ENCODE measurements at places on chromosomes 3 and 15.

GRCh38 chr3:131975047-131975446 is 59.8 kb downstream of the CPNE4 start:
- no peak for DNase-seq

DNA sequence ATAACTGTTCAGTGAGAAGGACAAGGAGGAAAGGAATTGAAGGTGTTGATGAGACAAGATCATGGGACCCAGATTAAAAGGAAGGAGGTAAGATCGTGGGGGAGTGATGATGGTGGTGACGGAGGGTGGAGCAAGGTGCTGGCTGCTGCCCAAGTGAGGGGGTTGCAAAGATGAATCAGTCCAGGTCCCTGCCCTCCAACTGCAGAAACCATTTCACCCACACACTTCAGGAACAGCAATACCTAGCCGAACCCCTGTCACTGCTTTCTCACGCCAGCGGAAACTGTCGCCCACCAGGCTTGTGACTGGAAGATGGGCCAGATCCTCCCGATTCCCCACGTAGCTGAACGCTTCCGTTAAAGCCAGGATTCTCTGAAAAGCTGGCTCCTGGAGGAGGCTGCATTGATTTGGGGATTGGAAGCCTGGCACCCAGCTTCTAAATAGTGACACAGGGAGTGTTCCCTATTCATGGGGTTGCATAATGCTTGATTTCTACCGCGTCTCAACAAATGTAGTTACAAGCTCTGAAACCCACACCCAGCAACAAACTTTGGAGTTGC is 3.2 kb upstream of the LSG1 start:
- DNase-seq = no peak

DNA sequence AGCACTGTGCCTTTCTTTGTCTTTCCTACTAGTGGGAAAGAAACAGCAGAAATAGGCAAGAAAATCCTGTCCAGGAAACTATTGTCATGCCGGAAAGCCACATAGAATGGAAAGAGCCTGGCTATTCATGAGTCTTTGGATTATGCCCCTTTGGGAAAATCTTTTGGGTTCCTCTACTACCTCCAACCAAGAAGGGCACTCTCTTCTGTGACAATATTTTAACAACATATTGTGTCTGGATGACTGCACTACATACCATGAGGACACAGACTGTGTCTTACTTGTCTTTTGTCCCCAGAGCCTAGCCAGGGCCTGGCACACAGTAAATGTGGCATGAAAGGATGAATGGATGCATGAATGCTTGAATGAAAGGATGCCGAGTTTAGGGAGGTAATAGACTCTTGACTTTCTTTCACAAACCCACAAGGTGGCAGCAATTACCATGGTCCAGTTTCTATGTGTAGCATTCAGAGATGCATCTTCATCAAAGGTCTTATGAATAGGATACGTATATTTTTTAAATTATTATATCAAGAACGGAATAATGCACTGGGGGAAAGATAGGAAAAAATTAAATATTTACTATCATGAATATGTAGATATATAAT is 30.3 kb downstream of the ARL14 start:
- peak; percentile 61 for DNase-seq

DNA sequence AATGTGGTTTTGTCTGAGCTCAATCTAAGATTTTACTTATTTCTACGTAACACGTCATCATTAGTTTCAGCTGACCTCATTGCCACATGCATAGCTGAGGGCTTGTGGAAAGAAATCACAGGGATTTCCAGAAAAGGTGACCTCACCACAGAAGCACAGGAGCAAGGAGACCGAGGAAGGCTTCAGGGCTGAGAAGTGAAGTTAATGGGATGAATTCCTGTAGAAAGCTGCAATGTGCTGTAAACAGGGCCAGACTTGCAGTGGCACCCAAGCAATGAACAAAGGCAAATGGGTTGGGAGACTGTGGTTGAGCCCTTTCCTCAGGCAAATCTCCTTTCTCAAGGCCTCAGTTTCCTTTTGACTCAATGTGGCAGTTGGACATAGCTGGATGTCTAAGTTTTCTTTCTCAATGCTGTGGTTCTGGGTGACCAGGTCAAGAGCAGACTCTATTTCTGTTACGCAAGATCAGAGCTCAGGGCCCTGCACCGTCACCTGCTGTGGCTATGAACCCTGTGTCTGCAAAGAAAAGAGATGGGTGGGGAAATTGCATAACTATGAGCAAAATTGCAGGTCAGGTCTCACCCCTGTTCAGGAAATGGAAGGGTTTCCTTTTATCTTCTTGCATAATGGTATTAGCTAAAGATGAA is 252.2 kb upstream of the TBL1XR1 start:
- no peak for DNase-seq

- DNase-seq = no peak
These were observed 243.1 kb downstream of the TLE3 start for GRCh38 chr15:69854521-69855181.

DNA sequence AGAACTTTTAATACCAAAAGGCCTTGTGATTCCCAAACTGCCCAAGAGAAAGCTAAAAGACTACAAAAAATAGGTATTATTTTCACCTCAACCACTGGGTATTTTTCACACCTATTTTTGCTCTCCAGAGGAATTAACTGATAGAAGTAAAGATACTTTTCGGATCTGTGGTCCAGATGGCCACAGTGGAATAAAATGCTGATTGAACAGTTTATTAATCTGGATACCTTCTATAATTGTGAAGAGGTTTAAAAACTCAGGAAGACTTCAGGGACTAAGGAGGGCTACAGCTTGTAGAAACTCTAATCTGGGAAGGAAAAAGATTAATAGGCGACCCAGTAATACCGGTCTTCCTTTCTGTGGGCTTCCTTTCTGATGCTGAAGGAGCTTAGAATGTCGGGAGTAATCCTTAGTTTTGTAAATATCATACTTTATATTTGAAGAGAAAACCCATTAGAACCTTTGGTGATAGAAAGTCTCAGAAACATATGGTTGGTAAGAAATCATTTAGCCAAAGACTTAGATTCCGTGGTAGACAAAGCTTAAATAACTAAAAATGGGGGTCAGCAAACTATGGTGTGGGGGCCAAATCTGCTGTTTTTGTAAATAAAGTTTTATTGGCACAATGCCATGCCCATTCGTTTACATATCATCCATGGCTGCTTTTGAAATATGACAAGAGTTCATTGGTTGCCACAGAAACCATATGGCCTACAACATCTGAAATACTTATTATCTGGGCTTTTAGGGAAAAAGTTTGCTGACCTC is 47.8 kb downstream of the TTC23 start:
- no peak for DNase-seq

DNA sequence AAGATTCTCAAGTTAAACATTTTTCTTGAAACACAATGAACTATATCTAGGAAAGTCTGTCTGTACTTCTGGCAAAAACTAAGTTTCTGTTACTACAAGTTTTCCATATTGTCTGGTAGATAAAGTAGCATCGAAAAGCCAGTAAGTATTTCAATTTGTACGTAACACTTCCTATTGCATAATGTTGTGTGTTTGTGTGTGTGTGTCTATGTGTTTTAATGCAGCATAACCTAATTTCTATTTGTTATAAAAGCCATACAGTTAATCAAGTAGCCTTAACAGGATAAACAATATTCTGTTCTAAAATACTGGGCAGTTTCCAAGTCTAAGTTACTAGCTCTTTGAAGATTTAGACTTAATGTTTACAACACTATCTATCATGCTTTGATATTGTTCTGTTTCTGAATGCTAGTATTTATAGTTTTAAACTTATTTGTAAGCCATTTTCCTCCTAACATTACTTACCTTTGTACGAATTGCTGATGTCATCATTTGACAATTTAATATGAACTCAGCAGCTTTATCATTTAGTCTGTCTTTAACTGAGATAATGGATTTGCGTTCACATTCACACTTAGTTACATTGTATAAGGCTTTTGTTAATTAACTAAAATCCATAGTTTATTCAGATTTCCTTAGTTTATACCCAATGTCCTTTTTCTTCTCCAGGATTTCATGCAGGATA is 163.9 kb downstream of the CBLB start:
- DNase-seq = no peak

- DNase-seq = no peak
These were observed 18.6 kb upstream of the SYNM start for GRCh38 chr15:99086327-99086667.

DNA sequence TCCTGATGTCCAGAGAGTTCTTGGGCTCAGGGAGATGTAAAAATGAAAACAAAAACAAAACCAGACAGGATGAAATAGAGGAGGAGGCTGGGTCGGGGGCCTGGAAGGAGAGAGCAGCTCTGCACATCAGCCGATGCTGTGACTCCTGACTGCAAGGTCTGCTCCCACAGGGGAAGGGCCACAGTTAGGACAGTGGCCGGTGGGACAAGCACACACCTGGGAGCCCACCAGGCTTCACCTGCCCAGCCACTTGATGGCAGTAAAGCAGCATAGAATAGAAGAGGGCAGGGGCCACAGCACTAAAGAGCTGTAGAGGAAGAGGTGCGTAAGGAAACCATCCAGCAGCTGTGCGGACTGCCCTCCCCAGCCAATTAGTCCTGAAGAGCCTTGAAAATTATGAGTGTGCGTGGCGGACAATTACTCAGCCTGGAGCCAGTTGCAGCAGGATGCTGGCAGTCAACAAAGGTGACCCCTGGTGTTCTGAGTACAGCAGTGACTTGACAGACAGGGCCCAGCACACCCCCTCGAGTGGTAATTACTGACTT is 29.8 kb downstream of the ALS2CL start:
- peak; percentile 81 for DNase-seq

DNA sequence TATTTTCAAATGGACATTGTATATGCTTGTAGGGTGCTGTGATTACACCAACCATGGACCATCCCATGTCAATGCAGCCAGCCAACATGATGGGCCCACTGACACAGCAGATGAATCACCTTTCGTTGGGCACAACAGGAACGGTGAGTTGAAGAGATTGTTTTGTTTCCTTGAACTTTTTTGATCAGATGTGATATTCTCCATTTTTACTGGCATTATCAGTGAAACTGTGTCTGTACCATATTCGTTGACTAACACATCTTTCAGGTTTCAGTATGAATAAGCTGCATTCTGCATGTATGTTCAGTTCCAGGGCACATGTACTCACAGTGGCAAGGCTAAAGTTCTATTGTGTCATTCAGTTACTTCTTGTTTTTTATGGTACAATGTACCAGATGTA is 655.2 kb downstream of the RBMS3 start:
- no peak for DNase-seq

DNA sequence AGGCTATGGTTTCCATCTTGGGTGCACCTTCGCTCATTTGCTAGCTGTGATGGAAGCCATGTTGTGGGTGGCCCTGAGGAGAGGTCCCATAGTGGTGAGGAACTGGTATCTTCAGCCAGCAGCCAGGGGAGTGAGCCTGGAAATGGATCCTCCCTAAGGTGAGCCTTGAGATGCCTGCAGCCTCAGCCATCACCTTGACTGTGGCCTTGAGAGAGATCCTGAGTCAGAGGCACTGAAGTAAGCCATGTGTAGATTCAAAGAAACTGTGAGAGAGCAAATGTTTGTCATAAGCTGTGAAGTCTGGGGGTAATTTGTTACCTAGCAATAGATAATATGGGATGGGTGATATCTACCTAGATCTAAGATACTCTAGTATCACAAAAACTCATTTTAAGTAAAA is 105.3 kb downstream of the SNRK start:
- no peak for DNase-seq

GRCh38 chr15:39944726-39945125 is 10.8 kb downstream of the EIF2AK4 start:
- DNase-seq = no peak

GRCh38 chr15:39414201-39414600 is 166.7 kb upstream of the THBS1 start:
- DNase-seq = no peak

GRCh38 chr3:51393134-51393495 is 2.0 kb downstream of the RBM15B start:
- no peak for DNase-seq

DNA sequence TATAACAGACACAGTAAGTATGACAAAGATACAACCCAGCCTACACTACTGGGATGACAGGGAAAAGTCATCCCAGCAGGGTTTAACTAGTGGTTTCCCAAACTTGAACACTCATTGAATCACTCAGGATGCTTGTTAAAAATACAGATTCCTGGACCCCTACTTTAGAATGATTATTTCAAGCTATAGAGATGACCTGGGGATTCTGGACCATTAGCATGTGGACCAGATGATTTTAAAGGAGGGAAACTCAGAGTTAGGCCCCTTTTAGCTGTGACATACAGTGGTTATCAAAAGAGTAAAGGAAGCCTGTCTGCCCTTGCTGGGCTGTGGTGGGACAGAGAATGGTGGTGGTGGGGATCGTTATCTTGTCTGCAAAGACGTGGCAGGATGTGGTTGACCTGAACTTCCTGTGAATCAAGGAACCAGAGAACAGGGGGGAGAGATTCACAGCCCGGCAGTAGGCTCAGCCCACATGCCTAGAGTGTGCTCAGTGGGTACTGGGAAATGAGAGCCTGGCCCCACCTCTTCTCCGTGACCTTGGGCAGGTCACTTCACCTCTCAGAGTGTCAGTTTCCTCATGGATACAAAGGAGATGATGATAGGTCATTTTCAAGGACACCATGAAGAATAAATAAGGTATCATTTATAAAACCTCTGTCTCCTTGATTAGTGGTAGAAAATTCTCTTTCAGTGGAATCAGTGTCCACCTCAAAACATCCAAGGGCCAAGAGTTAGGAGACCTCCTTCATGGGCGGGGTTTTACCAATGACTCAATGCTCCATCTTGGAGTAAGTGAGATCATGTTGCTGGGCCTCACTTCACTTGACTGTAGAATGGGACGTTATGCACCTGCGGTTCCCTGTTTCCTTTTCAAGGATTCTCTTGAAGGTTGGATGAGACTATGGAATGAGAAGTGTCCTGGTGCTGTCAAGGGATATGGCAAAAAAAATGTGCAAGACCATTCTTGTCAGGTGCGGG is 306.5 kb downstream of the RPLP1 start:
- DNase-seq = no peak

- no peak for DNase-seq
These were observed 65.9 kb upstream of the KLF13 start for GRCh38 chr15:31260646-31261265.

- no peak for DNase-seq
These were observed 29.3 kb downstream of the PPP2R3A start for GRCh38 chr3:135994708-135995337.

GRCh38 chr3:46664971-46665762 is 28.3 kb downstream of the ALS2CL start:
- DNase-seq = no peak

DNA sequence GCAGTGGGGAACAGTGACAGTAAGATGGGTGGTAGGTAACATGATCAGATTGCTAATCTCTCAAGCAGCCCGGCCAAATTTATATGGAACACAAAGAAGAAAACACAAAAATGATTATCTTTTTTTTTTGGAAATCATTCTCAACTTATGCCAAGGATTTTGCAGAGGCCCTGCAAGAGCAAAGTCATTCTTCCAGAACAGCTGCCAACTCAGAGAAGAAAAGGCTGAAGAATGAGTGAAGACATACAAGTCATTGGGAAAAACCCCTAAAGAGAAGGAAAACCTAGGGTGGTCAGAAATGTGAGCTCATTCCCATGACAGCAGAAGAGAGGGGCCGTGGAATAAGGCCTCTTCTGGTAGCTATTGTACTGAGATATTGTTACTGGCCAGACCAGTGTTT is 246.7 kb downstream of the SHOX2 start:
- no peak for DNase-seq

All from NCI-H345 (cell line).